ENCODE measurements at places on chromosomes 6 and 20. TPM values are rescaled to one million over a fixed set of nuclear protein-coding genes. Genes with fewer than 3 reads are reported as not detected.

GRCh38 chr20:53971096-53971683 is 99.2 kb downstream of the BCAS1 start:
- DNase-seq: no peak

- DNase-seq: no peak
Observed at GRCh38 chr6:120302041-120302440, 952.5 kb upstream of the MAN1A1 start.

DNA sequence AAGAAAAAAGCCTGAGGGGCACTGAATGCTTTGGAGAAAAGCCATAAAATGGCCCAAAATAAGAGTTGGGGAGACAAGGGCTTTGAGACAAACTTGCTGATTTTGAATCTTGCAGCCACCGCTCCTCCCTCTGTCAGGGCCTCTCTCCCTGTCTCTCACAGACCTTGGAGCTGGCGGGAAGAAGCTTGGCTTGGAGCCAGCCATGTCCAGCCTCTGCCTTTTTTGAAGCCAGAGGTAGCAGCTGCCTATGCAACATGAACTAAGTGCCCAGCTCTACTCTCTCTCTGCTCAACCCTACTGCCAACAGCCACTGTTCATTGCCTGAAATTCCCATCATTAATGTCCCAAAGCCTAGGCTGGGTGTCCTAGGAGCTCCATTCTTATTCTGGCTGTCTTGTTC is 63.7 kb upstream of the CTNNBL1 start:
- DNase-seq: no peak

GRCh38 chr6:101290346-101290745 is 103.2 kb upstream of the GRIK2 start:
- no peak for DNase-seq

- no peak for DNase-seq
Observed at GRCh38 chr6:129183187-129183591, 300.3 kb downstream of the LAMA2 start.

DNA sequence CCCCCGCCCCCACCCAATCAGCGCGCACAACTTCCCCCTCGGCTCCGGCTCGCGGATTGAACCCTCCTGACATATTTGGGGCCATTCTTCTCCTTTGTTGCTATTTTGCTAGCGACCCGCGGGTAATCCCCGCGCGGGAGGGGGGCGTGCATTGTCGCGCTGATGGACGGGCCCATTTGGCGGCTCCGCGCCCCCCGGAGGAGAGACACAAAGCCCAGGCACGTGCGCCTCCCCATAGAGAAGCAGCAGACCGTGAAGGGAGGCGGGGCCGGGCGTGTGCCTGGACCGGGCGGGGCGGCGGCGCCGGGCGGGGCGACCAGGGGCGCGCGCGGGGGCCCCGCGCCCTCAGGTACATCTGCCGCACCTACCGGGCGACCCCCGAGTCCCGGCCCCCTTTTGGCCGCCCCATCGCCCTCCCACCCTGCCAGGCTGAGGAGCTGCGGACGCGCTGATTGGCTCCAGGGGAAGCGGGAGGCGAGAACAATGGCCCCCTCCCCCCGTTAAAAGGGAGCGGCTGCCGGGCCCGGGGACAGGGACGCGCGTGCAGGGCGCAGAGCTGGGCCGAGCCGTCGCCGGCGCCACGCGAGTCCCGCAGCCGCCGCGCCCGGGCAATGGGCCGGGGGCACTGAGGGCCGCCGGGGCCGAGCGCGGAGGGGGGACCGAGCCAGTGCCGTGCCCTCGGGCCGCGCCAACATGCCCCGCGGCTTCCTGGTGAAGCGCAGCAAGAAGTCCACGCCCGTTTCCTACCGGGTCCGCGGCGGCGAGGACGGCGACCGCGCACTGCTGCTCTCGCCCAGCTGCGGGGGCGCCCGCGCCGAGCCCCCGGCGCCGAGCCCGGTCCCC is at the start of gene INSM1:
Gene INSM1 (plus strand): TSS at position 530 of the 843 bp plus-strand sequence. CDS start 164 bp downstream, at position 694.
- no peak for DNase-seq

DNA sequence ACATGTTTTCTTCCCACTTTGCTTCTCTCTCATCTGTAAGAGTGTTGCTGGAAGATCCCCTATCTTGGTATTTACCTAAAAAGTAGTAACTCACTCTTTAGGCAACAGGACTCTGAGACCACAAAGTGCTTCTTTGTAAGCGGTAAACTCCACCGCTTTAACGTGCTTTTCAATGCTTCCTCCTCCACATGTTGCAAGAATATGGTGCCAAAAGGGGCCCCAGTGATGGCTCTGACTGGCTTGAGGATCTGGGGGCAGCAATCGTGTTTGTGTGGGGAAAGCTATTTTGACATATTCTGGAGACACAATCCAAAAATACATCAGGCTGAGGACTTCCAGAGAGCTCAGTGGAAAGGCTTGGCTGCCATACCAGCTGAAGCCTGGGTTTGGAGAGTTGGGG is 12.4 kb upstream of the CPNE5 start:
- DNase-seq: no peak

The OR2H2 gene
- total RNA-seq: not detected

The PPP1R14C gene
- 6.6 TPM for total RNA-seq

The XRN2 gene
- total RNA-seq: 68.2 TPM

The KHDC1L gene
- total RNA-seq: not detected

The PTCRA gene
- not detected for total RNA-seq

The RPS6KA2 gene
- 33.5 TPM for total RNA-seq

The XKR7 gene
- total RNA-seq: 0.36 TPM

The SLC25A27 gene
- total RNA-seq: 4.3 TPM

The HLA-G gene
- 0.89 TPM for total RNA-seq

The HEY2 gene
- 1.0 TPM for total RNA-seq
